CD4-positive, alpha-beta memory T cell (primary cell): ENCODE measurements at places on chromosomes 2 and 18. TPM values are rescaled to one million over a fixed set of nuclear protein-coding genes. Genes with fewer than 3 reads are reported as not detected.

DNA sequence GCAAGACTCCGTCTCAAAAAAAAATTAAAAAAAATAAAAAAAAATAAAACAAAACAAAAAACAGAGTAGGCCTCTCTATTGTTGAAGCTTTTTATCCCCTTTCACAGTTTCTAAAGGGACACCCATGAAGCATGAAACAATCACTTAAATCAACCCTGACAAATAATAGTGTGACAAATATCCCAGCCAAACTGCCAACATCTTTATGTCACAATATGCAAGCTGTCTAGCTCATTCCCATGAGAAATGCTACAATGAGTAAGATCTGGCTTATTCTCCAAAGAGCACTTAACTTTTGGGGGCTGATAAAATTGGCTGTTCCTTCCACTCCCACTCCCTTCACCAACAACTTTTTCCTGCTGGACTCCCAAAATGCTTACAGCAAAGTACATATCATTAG, 21.7 kb upstream of the ABCA12 start:
- H3K27ac ChIP-seq: no peak overlapping the region
- no peak overlapping the region for H3K4me3 ChIP-seq
- no peaks in the 10 kb centered on the region for H3K27me3 ChIP-seq
- no peak for DNase-seq

DNA sequence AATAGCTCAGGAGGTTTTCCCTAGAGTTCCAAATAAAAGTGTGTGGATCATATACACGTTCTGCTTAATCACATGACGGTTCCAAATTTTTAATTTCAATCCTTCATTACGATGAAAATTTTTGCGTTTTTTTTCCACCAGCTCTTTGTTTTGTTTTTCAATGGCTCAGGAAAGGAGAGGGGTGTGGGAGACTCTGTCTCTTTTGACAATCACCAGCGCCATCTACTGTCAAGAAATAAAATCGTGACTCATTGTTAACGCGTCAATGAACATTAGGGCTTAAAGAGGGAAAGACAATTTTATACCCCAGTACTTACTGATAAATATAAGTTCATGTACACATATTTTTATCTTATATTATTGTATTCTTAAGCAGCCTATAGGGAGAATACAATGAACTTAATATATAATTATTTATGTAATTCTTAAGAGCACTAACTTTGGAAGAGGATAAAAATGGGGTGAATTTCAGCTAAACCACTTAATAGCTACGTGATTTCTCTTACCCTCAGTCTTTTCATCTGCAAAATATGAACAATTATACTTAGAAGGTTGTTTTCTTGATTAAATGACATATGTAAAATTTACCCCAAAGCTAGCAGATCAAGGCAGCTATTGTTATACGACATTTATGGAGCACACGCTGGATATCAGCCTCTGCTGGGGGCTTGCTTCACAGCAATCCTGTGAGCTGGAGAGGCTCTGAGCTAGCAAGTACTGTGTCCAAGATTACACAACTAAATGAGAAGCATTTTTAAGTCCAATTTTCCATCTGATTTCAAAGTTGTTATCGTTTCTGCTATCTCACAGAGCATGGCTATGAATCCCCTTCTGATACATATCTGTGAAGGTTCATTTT, 47.4 kb upstream of the RMDN2 start:
- no peaks in the 10 kb centered on the region for H3K27me3 ChIP-seq
- H3K4me3 ChIP-seq: no peak overlapping the region
- no peak overlapping the region for H3K27ac ChIP-seq

DNA sequence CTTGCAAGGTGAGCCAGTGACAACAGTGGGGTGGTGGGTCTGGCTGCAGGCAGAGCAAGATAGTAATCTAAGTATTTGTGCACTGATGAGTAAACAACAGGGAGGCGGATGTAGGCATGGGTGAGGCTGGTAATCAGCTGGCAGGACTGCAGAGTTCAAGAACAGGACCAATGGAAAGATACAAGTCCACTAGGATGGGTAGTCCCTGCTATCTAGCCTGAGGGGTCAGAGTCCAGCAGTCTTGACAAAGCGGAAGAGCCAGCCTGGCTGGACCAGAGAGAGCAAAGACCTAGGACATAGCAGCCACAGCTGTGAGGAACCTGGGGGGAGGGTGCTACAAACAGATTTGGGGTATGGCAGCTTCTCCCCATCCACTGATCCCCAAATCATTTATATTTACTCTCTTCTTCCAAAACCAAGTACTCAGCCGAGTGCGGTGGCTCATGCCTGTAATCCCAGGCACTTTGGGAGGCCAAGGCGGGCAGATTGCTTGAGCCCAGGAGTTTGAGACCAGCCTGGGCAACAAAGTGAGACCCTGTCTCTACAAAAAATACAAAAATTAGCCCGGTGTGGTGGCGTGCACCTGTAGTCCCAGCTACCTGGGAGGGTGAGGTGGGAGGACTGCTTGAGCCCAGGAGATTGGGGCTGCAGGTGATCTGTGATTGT, 25.9 kb downstream of the VIL1 start:
- H3K36me3 ChIP-seq: peaks cover 7% of the 10 kb centered on the region
- no peaks in the 10 kb centered on the region for H3K4me1 ChIP-seq
- H3K27ac ChIP-seq: no peak overlapping the region
- no peak for DNase-seq
- H3K27me3 ChIP-seq: no peaks in the 10 kb centered on the region

DNA sequence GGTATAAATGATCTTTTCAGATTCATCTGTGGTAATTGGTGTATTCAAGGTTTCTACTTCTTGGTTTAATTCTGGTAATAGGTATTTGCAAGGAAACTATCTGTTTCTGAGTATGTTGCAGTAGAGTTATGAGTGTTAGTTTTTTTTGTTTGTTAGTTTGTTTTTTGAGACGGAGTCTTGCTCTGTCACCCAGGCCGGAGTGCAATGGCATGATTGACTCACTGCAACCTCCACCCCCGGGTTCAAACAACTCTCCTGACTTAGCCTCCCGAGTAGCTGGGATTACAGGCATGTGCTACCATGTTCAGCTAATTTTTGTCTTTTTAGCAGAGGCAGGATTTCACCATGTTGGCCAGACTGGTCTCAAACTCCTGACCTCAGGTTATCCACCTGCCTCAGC, 60.9 kb upstream of the IL1R2 start:
- no peaks in the 10 kb centered on the region for H3K4me1 ChIP-seq
- no peak overlapping the region for H3K27ac ChIP-seq
- H3K4me3 ChIP-seq: no peak overlapping the region
- H3K36me3 ChIP-seq: no peaks in the 10 kb centered on the region
- DNase-seq: no peak

GRCh38 chr2:25797620-25798488, 80.4 kb downstream of the ASXL2 start:
- H3K4me3 ChIP-seq: no peak overlapping the region
- H3K27me3 ChIP-seq: no peaks in the 10 kb centered on the region
- peaks cover 11% of the 10 kb centered on the region for H3K36me3 ChIP-seq
- DNase-seq: no peak
- H3K27ac ChIP-seq: no peak overlapping the region

DNA sequence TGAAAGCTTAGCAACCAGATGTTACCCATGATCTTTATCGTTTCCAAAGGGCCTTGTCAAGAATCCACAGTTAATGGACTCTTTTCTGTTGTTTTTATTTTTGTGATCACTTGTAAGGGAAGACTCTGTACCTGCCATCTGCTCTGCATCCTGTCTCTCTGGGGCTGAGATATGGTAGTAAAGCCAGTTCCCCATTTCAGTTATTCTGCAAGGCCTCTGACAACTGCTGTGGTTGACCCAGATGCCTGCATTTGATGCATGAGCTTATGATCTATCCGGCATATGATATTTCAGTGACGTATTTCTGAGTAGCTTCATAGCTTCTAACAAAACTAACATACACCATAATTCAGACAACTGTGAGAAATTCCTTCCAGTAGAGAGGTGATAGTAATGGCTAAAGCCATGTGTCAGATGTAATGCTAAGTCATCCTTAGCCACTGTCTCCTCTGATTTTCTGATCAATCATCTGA, 105.1 kb downstream of the TPO start:
- no peaks in the 10 kb centered on the region for H3K27me3 ChIP-seq
- peak; percentile 70 for DNase-seq
- no peak overlapping the region for H3K4me3 ChIP-seq

DNA sequence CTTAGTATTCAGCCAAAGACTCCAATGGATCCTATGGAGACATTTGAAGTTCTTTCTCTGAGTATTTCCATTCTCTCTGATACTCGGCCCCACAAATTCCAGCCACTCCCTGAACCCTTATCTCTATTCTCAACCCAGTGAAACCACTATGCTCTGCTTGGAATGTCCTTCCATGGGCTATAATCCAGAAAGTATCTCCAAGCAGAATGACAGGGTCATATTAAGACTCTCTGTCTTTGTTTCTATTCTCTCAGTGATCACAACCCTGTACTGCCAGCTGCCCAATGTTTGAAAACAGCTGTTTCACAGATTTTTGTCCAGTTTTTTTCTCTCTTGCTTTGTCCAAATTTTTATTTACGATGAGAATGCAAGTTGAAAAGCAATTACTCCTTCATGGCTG, 21.9 kb downstream of the CHMP3 start:
- no peak overlapping the region for H3K4me3 ChIP-seq
- no peaks in the 10 kb centered on the region for H3K4me1 ChIP-seq
- H3K27ac ChIP-seq: no peak overlapping the region
- DNase-seq: no peak
- no peaks in the 10 kb centered on the region for H3K36me3 ChIP-seq
- H3K27me3 ChIP-seq: no peaks in the 10 kb centered on the region

DNA sequence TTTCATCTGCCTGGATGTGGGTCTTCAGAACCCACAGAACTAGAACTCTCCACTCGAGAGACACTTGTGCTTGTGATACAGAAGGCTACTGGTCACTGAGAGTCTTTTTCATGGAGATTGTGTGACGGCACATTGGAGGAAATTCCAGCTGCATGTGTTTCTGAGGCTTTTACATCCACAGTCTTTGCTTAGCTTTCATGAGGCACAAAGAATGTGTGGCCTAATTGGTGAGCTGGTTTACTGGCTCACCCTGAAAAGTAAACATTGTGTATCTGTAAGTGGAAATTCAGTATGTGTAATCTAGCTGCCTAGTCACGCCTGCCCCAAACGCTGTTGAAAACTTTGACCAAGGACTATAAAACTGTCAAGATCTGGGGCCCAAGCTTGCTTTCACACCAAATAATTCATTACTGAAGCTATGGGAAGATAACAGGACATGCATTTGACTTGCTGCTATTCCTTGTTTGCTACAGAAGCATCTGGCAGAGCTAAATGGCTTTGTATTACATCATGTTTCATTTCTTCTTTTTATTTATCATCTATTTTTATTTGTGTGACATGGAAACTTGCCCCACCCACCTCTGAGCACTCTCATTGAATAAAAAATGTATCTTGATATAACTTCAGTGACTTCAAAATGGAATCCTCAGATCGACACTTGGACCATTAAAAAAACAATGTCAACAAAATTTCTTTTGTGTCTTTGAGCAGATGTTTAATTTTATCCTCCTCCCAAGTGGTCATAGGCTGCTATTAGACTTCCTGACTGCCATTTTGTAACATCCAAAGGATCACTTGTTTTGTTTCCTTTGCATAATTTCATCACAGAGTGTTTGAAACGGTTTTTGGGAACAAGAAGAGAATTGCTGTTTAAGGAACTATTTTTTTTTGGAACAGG, 80.2 kb downstream of the EFEMP1 start:
- no peak overlapping the region for H3K4me3 ChIP-seq
- no peaks in the 10 kb centered on the region for H3K4me1 ChIP-seq
- H3K27me3 ChIP-seq: no peaks in the 10 kb centered on the region
- no peaks in the 10 kb centered on the region for H3K36me3 ChIP-seq

DNA sequence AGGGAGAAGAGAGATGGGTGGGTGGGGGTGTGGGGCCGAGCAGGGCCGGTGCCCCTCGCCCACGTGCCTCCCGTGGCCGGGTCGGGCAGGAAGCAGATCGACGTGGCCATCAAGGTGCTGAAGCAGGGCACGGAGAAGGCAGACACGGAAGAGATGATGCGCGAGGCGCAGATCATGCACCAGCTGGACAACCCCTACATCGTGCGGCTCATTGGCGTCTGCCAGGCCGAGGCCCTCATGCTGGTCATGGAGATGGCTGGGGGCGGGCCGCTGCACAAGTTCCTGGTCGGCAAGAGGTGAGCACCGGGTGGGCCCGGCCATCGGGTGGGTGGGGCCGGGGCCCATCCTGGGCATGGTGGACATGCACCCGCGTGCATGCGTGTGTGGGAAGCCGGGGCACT, 21.8 kb downstream of the ZAP70 start:
- H3K4me3 ChIP-seq: no peak overlapping the region
- H3K36me3 ChIP-seq: peaks cover 92% of the 10 kb centered on the region
- H3K27me3 ChIP-seq: no peaks in the 10 kb centered on the region
- no peak for DNase-seq
- peaks cover 11% of the 10 kb centered on the region for H3K4me1 ChIP-seq

DNA sequence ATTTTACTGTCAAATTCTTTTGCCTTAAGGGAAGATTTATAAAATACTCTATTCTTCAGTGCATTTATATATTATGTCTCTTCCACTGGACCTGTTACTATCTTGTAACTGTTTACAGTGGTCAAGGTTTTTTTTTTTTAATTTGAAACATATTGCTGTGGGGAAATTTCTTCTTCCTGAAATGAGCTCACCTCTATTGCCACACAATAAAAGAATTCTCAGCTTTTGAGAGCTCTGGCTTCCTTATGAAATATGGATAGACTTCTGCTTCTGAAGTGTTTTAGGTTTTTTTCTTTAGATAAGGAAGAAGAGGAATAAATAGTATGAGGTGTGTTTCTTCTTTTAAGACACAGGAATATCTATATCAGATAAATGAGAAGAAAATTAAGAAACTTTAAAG, 7.7 kb downstream of the VRK2 start:
- DNase-seq: no peak
- H3K27me3 ChIP-seq: no peaks in the 10 kb centered on the region
- H3K4me1 ChIP-seq: peaks cover 2% of the 10 kb centered on the region
- H3K4me3 ChIP-seq: no peak overlapping the region
- H3K27ac ChIP-seq: no peak overlapping the region

- DNase-seq: no peak
- H3K4me1 ChIP-seq: peaks cover 65% of the 10 kb centered on the region
- no peak overlapping the region for H3K27ac ChIP-seq
- H3K4me3 ChIP-seq: no peak overlapping the region
Observed at GRCh38 chr18:21052385-21052784, 59.2 kb downstream of the ROCK1 start.

- H3K27me3 ChIP-seq: peaks cover 3% of the 10 kb centered on the region
- H3K4me3 ChIP-seq: no peak overlapping the region
- no peaks in the 10 kb centered on the region for H3K4me1 ChIP-seq
- no peak for DNase-seq
- no peaks in the 10 kb centered on the region for H3K36me3 ChIP-seq
Observed at GRCh38 chr2:45134726-45135125, 125.5 kb upstream of the SIX2 start.

SERPINB4 gene
- total RNA-seq: not detected

MAL gene
- total RNA-seq: 113 TPM

UGT1A3 gene
- total RNA-seq: not detected
